ENCODE measurements at places on chromosomes 4 and X. TPM values are rescaled to one million over a fixed set of nuclear protein-coding genes. Genes with fewer than 3 reads are reported as not detected.

GC gene
- not detected for total RNA-seq

SPANXN4 gene
- not detected for total RNA-seq

RXFP1 gene
- 18.6 TPM for total RNA-seq

BMP3 gene
- under 0.01 TPM for total RNA-seq

INPP4B gene
- 25.3 TPM for total RNA-seq

HAUS3 gene
- total RNA-seq: 9.0 TPM

ARX gene
- not detected for total RNA-seq

CLGN gene
- 1.1 TPM for total RNA-seq
